ENCODE measurements at places on chromosomes 2 and 18.

DNA sequence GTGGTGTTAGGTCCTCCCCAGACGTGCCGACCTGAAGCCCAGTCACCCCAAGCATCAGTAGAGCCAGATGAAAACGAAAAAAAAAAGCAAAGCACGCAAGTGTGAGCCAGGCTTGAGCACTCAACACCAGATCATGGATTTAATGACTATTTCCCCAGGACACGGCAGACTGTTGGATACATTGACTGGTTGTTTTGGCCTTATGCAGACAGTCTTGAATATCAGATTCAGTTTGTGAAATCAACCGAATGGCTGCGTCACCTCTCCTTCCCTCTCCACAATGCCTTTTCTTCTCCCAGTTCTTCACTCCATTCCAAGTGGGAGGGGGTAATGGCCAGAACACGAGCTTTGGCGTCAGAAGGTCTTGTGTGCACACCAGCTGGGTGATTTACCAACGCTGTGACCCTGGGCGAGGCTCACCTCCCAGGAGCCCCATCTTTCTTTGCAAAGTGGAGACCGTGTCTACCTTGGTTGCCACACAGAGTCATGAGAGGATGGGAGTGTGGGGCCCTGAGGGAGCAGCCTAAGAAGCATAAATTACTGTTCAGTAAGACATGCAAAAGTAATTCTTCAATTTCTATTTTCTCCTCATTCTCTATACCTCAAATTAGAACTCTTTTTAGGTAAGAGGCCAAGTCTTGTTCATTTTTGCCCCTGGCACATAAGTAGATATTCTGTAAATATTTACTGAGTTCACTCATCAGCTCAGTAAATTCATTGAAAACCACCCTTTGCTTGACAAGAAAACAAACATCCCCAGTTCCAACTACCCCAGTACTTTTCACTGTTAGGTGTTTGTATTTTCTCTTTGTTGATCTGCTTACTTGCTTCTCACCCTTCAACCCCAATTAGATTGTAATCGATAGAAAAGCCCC lies 181.1 kb upstream of the COPS8 start:
- DNase-seq, result no peak

DNA sequence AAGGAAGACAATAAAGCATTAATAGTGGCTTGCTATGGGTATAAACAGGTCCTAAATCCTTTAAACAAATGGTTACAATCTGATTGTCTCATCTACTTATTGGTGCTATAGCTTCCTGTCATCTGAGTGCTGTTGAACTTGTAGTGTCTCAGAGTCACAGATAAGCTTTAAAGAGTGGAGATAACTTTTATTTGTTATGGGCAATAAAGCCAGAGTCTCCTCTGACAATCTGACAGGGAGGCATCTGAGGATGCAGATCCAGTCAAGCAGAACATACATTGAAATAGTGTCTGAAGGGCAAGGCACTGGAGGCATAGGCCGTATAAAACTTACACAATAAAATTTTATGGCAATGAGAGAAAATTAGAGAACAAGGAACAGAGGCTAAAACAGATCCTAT lies 1132.4 kb upstream of the CDH2 start:
- no peak for DNase-seq

DNA sequence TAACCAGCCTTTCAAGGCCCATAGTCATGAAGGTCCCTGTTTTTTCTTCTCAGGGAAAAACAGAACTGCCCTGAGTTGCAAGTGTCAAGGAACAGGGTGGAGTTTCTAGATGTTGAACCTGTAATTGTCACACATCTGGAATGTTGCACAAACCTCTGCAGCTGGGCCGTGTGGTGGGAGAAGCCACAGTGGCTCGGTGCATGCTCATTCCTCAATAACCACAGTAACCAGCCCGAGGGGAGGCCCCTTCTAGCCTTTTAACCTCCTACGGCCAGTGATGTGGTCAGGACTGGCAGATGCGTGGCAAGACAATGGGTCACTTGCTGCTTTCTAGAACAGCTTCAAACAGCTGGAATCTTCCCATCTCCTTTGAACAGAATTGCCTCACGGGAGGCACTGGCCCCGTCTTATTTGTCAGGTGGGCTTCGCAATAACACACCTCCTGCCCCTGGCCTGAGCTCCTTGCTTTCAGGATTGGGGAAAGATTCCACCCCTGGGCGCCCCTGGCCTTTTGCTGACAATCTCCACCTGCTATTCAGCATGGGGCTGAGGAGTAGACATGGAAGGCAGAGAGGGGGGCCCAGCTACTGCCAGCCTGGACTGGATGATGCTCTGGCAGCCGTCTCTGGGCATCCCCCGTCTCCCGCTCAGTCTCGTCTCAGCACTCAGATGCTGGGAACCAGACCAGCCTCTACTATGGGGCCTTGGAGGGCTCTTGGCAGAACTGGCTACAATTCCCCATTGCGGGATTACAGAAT lies 102.9 kb downstream of the KLHL29 start:
- no peak for DNase-seq

GRCh38 chr2:111172666-111173065 lies 52.0 kb downstream of the BCL2L11 start:
- DNase-seq, result no peak

GRCh38 chr18:25164848-25165811 lies 186.8 kb downstream of the ZNF521 start:
- no peak for DNase-seq

DNA sequence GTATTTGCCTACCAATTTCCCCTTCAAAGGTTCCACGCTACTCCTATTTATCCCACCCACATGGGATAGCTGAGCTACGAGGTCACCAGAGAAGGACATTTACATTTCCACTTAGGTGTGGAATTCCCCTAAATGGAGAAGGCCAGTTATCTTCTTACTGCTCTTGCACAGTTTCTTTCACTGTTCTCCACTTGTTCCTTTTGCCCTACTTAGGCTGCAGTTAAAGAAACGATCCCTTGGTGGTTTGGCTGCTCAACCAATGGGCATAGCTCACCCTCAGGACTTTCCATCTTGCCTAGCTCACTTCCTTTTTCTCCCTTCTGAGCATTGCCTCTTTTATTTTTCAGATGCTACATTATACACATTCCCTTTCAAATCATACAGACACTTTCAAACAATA lies 11.2 kb upstream of the NABP1 start:
- no peak for DNase-seq

DNA sequence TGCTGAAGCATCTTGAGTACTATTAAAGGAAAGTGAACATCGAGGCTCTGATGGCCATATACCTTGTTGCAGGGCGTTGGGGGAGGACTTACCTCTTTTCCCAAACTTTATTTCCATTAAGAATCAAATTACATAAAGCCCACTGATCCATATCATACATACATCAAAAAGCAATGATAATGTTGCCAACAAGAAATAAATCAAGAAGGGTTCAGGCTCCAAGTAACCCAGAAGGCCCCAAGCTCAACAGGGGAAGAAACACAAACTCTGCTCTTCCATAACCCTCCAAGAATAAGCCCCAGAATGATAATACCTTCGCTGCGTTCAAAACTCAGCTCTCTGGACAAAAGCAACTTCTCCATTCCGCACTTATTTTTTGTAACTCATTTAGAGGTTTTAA lies 32.3 kb downstream of the C1D start:
- no peak for DNase-seq

Data from activated effector memory CD4-positive, alpha-beta T cell treated with Interleukin-2 at 50 U/mL for 16 hours (primary cell).